ENCODE measurements at places on chromosomes 1 and 21.

GRCh38 chr1:40508375-40509341 is at the start of gene EXO5:
EXO5 (plus strand) TSS chr1:40508767; CDS start chr1:40514545, 5,778 bp downstream.
- DNase-seq = peak; percentile 75

DNA sequence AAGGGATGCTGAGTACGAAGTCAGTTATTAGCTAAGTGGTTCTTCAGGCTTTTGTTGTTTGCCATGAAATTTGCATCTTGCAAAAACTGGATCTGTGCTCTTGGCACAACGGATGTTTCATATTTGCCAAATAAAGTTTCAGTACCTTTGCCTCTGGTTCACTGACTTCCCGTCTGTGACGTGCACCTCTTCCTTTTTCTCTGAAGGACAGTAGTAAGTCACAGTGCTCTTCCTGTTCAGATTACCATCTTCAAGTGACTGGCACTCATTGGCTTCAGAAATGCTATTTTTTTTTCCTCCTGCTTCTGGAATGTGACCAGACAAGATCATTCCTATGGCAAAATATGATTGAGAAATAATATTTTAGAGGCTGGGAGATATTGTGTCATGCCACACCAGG is 75.9 kb upstream of the GREM2 start:
- peak; percentile 14 for DNase-seq

- no peak for DNase-seq
Observed at GRCh38 chr1:96688767-96689166, 32.8 kb upstream of the PTBP2 start.

DNA sequence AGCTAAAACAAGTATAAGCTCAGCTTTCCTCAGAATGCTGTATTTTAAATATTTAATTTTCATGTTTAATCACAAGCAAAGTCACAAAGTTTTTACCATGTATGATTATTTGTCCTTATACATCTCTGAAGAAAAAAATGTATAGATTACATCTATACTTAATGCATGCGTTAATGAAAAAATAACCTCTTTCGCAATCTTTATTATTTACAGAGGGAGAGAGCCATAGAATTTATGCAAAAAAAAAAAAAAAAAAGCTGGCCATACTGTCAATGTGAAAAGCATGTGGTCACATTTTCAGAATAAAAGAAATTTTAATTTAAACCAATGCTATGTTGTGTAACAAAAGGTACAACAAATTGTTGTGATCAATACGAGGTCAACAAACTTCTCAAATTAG is 148.2 kb downstream of the AKT3 start:
- no peak for DNase-seq

GRCh38 chr1:55580845-55581332 is 365.7 kb upstream of the USP24 start:
- DNase-seq = no peak

DNA sequence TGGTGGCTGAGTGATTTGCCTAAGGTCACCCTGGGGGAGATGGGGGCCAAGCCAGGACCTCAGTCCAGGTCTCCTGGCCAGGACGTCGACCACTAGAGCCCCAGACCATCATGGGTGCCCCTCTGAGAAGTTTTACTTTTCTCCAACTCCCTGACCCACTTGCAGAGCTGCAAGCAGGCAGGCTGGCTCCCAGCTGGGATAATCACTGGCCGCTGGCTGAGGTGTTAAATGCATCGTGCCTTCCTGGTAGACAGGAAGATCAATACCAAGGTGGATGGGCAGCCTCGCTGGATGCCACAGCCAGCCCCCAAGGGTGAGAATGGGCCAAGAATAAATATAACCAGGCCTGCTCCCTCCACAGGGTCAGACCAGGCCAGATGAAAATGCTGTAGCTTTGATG is 106.2 kb downstream of the EPHB2 start:
- DNase-seq = no peak

DNA sequence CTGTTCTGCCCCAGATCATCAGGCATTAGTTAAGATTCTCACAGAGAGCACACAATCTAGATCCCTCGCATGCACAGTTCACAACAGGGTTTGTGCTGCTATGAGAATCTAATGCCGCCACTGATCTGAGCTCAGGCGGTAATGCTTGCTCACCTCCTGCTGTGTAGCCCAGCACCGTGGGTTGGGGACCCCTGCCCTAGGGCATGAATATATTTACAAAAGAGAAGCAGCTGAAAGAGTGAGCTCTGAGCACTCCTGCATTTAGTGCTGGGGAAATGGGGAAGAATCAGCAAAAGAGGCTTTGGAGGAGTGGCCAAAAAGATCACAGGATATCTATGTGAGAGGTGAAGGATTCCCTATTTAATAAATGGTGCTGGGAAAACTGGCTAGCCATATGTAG is 5.6 kb downstream of the CFAP57 start:
- no peak for DNase-seq

- DNase-seq = no peak
Observed at GRCh38 chr1:200880212-200880611, 7.4 kb downstream of the GPR25 start.

DNA sequence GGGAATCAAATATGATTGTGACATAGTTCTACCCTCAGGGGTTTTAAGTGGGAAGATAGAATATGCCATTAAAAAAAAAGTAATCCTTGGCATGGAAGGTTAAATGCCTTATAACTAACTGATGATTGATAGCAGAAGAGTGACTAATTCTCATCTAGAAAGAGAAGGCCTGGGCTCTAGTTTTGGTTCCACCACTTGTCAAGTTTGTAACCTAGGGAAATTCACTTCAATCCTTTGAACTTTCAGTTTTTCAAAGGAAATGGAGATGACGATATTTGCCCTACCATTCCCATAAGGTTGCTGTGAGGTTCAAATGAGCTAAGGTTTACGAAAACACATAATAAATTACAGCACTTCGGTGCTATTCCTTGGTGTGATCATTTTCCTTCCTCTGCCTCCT is 88.5 kb downstream of the GPR88 start:
- DNase-seq = no peak

- no peak for DNase-seq
Observed at GRCh38 chr1:68128157-68128556, 77.7 kb upstream of the DIRAS3 start.

- DNase-seq = no peak
Observed at GRCh38 chr21:26554365-26554764, 18.7 kb downstream of the CYYR1 start.

DNA sequence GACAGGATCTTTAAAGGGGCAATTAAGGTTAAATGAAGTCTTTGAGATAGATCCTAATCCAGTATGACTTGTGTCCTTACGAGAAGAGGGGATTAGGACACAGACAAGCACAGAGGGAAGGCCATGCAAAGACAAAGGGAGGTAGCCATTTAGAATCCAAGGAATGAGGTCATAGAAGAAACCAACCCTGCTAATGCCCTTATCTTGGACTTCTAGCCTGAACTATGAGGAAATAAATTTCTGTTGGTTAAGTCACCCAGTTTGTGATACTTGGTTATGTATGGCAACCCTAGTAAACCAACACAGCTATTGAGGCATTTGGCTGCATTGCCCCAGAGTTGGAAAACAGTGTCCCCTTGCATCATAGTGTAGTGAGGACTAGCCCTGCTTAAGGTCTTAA is 121.3 kb downstream of the MAST2 start:
- no peak for DNase-seq

DNA sequence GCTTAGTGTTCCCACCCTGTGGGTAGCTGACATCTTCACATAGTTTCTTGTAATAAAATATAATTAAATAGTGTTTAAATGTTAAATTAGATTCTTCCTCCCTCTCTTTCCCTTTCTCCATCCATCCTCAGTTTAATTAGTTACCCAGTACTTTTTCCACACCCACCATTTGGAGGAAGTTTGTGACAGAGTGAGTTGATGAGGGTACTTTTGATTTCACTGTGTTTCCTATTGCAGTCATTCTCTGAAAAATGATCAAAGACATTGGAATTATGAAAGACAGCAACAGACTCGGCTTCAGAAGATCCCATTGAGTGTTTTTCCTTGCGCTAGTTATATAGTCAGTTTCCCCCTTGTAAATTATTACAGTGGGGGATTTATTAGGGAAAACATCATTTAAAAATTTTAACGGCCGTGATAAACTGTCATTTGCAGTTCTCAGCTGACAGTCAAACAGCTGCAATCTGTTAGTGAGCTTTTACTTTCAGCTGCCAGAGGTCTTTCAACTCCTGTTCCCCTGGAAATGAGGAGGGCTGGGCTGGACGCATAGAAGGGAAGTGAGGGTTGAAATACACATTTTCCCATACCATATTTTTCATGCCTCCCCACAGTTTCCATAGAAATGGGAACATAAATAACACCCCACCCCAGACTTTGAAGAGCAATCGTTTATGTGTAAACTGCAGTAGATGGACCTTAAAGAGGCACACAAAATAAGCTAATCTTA is 61.3 kb upstream of the CACYBP start:
- no peak for DNase-seq

GRCh38 chr1:186611156-186611555 is 69.1 kb downstream of the PTGS2 start:
- DNase-seq = no peak

DNA sequence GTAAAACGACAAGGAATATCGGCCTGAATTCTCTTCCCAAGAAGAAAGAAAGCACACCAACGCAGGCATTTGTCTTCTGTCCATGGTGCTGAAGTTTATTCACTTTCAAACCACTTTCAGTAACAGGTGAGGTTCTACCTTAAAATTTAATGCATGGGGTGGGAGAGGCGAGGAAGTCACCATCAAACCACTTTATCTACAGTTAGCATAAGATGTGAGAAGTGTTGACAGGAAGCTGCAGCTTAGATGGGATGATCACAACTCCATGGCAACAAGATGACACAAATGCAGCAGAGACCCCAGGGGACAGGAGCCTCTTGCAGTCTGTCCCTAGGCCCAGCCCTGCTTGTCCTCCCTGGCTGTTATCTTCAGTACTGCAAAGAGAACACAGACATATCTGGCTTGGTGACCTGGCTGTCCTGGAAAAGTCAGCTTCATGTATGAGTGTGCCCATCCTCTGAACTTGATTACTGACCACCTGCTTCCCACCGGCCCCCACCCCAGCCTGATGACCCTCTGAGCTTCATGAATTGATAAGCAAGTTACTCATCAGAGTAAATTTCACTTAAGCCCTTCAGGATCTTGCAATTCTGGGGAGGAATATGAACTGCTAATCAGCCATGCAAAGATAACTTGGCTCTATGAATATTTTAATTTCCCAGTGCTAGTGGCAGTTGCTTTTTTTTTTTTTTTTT is 1.8 kb downstream of the NPPA start:
- no peak for DNase-seq

GRCh38 chr1:43232074-43232473 is 37.7 kb upstream of the TMEM125 start:
- no peak for DNase-seq

- DNase-seq = no peak
Observed at GRCh38 chr1:89130716-89131115, 4.8 kb upstream of the GBP2 start.

DNA sequence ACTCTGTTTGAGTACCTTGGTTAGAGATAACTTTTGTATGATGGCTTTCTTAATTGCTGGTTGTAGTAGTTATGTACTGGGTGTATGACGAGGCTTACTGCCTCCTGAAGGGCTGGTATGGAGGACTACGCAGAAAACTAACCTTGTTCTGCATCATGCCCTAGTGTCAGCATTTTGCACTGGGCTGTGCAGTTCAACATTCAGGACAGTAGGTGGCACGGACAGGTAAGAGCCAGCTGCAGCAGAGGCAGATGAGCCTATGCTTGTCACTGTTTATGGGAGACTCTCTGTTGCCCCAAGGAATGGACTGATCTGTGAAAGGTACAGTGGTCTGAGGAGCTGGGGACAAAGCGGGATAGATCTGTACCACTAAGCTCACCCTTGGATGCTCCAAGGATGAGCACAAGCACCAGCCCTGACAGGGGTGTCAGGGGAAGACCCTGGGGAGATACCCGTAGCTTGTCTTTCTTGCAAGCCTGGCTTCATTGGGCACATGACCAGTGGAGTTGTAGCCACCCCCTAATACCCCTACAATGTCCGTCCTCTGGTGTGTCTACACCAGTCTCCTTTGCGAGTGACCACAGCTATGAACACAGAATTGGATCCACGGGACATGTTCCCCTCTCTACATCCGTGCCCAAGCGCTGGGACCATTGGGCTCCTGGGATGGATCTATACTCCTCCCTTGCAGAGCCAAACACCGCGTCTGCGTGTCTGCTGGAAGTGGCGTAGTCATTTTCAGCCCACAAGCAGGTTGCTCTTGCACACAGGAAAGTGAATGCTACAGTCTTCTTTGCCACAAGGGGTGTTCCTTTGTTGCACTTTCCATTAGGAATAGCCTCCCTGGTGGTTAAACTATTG is 51.1 kb upstream of the CFHR3 start:
- DNase-seq = peak; percentile 1

GRCh38 chr1:31815752-31816500 is at the start of gene SPOCD1:
SPOCD1 (minus strand) TSS chr1:31816022; CDS start chr1:31815333, 689 bp downstream.
- DNase-seq = peak; percentile 79

GRCh38 chr1:231629132-231629531 is 2.5 kb downstream of the DISC1 start:
- no peak for DNase-seq

GRCh38 chr1:94022471-94023189 is 98.3 kb downstream of the ABCA4 start:
- no peak for DNase-seq

DNA sequence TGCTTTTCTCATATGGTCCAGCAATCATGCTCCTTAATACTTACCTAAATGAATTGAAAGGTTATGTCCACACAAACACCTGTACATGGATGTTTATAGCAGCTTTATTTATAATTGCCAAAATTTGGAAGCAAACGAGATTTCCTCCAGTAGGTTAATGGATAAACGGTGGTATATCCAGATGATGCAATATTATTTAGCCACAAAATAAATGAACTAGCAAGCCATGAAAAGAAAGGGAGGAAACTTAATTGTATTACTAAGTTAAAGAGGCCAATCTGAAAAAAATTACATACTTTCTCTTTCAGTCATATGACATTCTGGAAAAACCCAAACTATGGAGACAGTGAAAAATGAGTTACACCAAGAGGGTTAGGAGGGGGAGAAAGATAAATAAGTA is 76.3 kb upstream of the LRRC7 start:
- no peak for DNase-seq

DNA sequence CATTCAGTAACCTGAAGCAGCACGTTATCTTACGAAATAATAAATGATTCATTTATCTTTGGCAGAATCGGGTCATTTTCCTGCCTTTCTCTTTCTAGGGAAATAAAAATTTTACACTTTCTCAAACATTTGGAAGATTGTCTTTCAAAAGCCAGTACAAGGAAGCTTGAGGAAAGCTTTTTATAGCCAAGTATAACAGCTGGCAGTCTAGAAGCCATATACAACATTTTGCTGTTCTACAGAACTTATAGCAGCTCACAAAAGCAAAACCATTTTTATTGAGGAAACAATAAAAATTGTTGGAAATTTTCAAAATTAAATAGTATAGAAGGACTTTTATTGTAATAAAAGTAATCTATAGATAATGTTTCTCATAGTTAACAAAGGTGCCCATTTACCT is 448.6 kb downstream of the SMYD3 start:
- no peak for DNase-seq

GRCh38 chr21:36260030-36260787 is 59.8 kb upstream of the MORC3 start:
- peak; percentile 67 for DNase-seq

DNA sequence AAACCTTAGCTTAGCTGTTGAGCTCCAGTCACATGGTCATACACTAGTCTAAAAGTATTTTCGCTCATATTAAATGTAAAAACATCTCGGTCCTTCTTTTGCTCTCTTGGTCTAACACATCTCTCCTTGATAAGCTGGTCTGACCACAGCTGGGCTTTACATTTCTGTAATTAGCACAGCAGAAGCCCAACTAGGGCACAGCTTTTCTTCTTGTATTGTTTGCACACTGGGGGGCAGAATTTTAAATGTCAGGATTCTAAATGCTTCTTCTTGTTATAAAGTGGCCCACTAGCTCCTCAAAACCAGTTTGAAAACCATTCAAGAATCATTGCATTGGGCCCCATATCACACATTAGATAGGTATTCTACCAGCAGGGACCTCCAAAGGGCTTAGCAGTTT is 289.1 kb upstream of the PKN2 start:
- DNase-seq = no peak

All from CD4-positive, alpha-beta memory T cell (primary cell).